HEK293T (cell line): ENCODE measurements at places on chromosomes 3 and 15.

DNA sequence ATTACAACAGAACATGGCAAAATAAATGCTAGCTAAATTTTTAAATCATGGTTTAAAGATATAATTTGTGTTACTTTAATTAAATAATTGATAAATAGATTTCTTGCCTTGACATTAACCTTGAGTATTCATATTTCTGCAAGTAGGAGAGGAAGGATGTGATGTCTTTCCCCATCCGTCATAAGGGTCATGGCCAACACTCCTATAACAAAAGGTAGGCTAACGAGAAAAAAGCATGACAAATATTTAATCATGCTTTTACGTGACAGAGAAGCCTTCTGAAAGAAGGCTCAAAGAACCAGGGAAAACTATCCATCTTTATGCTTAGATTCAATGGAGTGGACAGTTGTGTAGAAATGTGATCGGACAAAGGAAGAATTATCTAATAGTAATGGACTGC lies 135.2 kb downstream of the SERPINI1 start:
- no peak for DNase-seq

GRCh38 chr3:162525771-162526170 lies 1029.2 kb downstream of the OTOL1 start:
- DNase-seq, result no peak

DNA sequence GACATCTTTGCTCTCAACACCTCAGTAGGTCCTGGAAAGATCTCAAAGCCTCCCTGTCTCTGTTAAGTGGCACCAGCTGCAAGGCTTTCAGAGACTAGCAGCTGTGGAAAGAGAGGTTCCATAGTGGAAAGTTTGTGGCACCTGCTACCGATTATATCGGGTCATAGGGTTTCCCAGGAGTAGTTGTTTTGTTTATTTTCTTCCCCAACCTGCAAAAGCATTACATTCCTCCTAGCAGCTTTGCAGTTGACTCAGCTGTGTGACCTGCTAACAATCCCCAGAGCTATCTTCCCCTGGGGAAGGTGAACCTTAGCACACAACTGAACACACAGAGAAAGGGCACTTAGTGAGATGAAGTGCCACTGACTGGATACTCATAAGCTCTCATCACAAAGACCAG lies 598.9 kb upstream of the GRM7 start:
- no peak for DNase-seq

GRCh38 chr15:48898446-48898845 lies 20.5 kb downstream of the EID1 start:
- DNase-seq, result no peak

DNA sequence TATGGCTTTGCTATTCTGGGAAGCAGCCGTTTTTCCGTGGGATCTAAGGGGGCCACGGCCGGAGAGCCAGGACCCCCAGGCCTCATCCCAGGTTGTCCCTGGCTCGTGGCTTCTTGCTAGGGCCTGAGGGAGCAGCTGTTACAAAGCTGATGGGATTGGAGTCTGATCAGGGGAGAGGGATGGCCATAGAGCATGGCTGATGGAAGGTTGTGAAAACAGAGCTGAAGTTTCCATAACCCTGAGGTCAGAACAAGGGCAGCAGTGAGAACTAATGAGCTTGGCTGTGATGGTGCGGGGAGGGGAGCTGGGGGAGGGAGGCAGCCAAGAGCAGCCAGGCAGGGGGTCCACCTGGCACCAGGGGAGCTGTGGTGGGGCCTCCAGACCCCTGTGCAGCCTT lies 63.0 kb downstream of the LINGO1 start:
- DNase-seq, result peak; percentile 55

- DNase-seq, result no peak
Measured at GRCh38 chr3:143306407-143306806, 186.8 kb downstream of the CHST2 start.

GRCh38 chr15:29818141-29818540 lies 4.1 kb downstream of the TJP1 start:
- DNase-seq, result no peak

DNA sequence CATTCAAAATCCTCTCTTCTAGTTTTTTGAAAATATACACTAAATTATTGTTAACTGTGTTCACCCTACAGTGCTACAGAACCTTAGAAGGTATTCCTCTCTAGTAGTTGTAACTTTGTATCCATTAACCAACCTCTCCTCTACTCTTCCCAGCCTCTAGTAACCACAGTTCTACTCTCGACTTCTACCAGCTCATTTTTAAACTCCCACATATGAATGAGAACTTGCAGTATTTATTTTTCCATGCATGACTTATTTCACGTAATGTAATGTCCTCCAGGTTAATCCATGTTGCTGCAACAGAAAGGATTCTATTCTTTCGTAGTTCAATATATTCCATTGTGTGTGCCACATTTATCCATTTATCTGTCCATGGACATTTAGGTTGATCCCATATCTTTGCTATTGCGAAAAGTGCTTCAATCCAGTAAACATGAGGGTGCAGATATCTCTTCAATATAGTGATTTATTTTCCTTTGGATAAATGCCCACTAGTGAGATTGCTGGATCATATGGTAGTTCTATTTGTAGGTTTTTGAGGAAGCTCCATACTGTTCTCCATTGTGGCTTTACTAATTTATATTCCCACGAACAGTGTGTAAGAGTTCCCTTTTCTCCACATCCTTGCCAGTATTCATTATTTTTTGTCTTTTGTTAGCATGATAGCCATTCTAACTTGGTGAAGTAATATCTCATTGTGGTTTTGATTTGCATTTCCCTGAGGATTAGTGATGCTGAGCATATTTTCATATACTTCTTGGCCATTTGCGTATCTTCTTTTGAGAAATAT lies 113.7 kb upstream of the SMAD3 start:
- no peak for DNase-seq

GRCh38 chr3:49600781-49601180 lies 46.5 kb downstream of the BSN start:
- DNase-seq, result no peak

DNA sequence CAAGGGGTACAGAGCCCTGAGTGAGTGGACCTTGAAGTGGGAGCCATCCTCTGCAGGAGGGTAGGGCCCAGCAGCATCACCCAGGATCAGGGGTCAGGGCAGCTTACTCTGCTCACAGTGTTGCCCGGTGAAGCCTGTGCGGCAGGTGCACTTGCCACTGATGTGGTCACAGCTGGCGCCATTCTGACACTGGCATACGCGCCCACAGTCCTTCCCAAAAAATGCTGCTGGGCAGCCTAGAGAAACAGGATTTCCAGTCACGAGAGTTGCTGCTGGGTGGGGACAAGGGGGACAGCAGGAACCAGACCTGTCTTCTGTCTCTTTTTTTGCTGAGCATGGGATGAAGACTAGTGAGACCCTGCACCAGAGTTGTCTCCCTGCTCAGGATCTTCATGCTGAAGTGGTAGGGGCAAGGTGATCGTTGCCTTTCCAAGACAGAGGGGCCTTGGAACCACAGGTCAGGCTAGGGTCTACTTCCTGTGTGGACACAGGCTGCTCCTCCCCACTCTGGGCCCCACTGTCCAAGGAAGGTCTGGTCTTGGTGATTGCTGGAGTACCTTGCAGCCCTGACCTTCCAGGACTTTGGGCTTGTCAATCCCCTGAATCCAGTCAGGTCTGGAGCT lies 46.9 kb downstream of the RAB11A start:
- no peak for DNase-seq

- no peak for DNase-seq
Measured at GRCh38 chr3:190596349-190597285, 82.7 kb downstream of the IL1RAP start.

DNA sequence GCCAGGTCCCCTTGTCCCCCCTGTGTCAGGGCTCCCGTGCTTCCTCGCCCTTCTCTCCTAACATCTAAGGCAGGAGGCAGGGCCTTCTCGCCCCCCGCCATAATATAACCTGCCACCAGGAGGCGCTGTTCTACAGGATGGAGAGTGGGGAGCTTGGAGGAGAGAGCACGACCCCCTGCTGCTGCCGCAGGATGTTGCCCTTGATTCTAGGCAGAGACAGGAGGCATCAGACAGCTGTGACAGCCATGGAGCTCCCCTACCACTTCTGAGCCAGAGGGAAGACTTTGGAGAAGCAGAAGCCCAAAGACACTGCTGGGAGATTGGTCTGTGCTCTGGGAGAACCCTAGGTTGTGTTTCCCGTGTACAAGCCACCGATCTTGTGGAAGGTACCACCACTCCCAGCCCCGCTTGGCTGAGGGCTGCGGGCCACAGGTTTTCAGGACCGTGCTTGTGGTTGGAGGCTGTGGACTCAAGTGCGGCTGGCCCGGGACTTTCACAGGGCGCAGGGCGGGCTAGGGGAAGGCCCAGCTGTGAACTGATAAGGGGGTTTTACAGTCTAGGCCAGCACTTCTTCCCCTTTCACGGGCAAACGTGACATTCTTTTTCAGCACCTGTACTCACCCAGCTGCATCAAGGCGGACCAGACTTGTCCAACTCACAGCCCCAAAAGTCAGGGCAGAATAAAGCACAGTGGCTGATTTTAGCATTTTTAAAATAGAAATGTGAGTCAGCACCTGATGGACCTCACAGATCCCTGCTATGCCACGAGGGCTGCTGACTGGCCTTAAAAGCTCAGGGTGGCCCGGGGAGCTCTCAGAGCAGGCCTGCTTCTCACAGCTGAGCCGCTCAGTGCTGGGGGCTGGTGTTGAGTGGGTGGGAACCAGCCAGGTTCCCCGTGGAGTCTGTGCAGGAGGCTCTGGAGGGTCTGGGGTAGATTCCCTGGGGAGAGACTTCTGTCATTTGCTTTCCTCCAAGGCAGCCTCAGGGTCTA lies 2.6 kb upstream of the TIGIT start:
- peak; percentile 84 for DNase-seq

DNA sequence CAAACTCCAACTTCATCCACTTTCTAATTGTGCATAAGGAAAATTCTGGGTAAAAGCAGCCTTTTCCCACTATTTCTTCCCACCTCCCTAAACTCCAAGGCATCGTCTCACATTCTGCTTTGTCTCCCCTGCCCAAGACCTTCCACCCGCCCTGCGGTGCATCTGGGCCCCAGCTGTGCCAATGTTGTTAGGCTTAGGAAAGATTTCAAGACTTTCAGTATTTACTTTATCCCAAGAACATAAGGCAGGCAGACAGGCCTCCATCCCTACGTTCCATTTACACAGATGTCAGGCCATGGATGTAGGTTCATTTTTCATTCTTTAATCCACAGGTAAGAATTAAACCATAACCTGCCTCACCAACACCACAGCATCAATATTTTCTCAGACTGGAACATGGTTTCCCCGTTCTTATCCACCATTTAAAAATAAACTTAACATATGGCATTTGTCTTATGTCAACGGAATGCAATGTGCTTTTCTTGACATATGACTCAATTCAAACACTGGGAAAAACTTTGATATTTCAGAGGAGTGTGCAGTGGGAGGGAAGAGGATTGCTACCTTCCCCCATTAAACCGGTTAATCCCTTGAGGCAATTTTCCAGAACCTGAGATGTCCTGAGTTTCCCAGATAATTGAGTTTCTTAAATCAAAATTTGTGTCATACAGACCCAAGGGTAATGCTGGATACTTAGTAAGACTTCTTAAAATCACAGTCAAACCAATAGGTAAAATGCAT lies 238.0 kb upstream of the LRIG1 start:
- DNase-seq, result no peak

- no peak for DNase-seq
Measured at GRCh38 chr3:172592898-172593669, 69.9 kb upstream of the TNFSF10 start.

GRCh38 chr3:151398895-151399294 lies 14.3 kb upstream of the P2RY12 start:
- no peak for DNase-seq

- no peak for DNase-seq
Measured at GRCh38 chr3:126723801-126724200, 19.8 kb downstream of the CHCHD6 start.

- DNase-seq, result no peak
Measured at GRCh38 chr15:60408463-60408981, 10.7 kb upstream of the ANXA2 start.

DNA sequence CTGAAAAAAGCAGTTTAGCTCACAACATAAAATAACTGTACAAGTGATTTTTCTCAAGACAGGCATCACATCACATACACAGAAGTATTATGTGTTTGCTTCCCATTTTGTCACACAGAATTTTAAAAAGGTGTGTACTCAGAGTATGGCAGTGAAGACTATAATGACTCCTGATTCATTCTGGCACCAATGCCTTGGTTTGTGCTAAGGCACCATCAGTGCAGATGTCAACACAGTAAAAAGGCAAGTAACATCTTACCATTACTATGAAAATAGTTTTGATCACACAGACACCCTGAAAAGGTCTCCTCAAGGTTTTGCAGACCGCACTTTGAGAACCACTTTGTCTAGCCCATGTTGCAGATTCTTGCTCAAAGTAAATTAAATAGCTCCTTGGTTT lies 191.6 kb downstream of the KLHL25 start:
- DNase-seq, result no peak

DNA sequence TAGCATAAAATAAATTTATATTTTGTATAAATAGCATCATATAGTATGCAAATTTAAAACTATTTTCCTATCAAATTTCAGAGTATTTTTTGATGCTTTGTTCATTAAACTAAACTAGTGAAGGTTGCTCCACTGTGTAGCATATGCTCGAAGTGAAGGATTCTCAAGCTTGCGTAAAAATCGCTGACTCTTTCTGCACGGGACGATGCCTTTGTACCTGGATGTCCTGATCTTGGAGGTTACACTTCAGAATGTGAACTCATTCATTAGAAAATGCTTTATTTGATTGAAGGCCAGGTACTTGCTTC lies 305.0 kb downstream of the WDR72 start:
- no peak for DNase-seq

DNA sequence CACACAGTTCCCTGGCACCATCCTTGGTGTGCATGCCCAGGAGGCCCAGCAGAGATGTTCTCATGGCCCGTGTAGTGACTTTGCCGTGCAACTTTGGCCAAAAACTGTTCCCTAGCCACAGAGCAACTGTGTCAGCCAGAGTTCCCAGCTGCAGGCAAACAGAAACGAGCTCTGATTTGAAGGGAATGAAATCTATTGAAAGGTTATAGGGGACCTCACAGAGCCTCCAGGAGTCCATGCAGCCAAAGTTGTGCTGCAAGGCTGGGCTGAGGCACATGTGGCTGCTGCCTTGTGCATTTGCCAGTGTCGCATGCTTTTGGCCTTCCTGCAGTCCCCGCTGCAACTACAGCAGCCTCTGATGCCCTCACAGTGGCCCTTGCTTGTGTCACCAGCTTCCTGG lies 70.5 kb downstream of the PLXNA1 start:
- no peak for DNase-seq

DNA sequence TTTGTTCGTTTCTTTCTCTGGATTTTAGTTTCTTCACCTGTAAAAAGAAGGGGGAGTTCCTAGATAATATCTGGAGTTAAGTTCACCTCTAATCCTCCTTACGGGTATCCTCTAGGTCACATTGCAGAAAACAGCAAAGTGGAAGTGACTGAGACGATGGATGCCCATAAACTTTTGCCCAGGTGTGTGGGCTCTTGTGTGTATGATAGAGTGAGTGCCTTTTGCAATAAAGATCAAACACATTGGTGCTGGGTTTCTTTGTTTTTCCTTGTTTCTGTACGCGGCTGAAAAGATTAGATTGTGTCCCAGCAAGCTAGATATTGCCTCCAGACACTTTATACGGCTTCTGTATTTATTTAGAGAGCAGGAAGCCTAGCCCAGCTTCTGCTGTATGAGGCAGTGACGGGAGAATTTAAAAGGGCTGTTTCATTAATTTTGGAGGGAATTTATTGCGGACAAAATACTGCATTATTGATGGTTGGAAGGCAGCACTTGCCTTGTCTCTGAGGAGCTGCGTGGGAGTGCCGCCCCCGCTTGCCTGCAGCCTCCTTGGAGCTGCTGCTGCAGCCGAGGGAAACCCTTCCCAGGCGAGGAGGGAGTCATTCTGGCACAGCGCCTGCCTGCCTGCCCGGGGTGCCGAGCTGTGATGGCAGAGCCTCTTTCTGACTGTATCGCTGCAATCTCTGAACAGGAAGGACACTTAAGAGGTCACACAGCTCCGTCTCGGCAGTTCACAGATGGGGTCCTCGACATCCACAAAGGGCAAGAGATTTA lies 38.5 kb downstream of the PYDC2 start:
- DNase-seq, result peak; percentile 36
